Activated CD8-positive, alpha-beta memory T cell treated with anti-CD3 and anti-CD28 coated beads for 4 hours (primary cell): ENCODE measurements at places on chromosomes 4 and X.

GRCh38 chr4:140048419-140048995 is 105.5 kb downstream of the MAML3 start:
- no peak for DNase-seq

GRCh38 chr4:17142232-17142711 is 243.8 kb upstream of the LDB2 start:
- DNase-seq, result no peak

- DNase-seq, result no peak
These were observed 6.9 kb downstream of the PJA1 start for GRCh38 chrX:69158166-69158980.

DNA sequence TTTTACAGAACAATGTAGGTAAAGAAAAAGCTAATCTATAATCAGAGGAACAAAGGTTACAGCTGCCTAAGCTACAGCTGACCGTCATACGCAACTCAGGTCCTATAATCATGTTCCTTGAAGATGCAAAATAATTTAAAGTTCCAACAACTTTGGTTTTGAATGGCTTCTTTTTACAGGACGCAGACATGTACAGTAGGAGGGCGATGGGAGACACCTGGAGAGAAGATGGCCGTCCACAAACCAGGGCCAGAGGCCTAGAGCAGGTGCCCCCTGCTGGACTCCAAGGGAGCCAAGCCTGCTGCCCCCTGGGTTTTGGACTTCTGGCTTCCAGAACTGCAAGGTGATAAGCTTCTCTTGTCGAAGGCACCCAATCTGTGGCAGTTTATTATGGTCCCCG is 10.6 kb downstream of the HGFAC start:
- no peak for DNase-seq

- DNase-seq, result no peak
These were observed 201.3 kb downstream of the RBM46 start for GRCh38 chr4:154982187-154983047.

DNA sequence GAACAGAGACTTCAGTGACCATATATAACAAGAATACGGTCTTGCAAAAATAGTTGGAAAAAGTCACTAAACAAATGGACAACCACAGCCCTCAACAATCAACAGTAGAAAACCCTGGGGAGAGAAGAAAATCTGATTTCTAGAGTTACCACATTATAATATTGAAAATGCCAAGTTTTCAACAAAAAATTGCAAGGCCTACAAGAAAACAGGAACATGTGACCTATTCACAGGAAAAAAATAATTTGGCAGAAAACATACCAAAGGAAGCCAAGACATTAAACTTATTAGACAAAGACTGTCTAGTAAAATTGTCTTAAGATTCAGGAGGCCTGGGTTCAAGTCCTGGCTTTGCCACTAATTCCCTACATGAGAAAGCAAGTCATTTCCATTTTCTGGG is 64.7 kb downstream of the ARHGEF9 start:
- no peak for DNase-seq

DNA sequence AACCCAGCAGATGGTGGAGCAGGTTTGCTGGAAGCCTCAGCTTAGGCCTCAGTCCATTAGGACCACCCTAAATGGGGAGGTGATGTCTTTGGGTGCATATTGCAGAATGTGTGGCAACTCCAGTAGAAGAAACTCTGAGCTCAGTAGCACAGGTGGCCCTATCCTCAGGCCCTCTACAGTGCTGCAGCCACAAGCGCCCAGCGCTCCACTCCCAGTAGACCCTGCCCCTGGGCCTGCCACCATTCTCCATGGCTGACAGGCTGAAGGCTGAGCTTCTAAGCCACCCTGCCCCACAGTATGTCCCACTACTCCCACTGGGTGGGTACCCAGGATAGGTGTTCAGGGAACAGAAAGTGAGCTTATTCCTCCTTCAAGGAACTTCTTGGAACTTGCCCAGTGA is 162.8 kb upstream of the MAMLD1 start:
- no peak for DNase-seq

DNA sequence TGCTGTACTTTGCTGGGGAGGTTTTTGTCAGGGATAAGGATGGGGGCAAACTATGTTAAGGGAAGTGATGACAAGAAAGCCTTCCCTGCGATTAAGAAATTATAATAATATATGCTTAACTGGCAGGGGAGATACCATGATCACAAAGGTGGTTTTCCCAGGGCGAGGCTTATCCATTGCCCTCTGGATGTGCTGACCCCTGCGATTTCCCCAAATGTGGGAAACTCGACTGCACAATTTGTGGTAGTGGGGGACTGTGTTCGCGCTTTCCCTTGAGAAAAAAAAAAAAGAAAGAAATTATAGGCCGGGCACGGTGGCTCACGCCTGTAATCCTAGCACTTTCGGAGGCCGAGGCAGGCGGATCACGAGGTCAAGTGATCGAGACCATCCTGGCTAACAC is 24.5 kb downstream of the SLC25A43 start:
- no peak for DNase-seq

DNA sequence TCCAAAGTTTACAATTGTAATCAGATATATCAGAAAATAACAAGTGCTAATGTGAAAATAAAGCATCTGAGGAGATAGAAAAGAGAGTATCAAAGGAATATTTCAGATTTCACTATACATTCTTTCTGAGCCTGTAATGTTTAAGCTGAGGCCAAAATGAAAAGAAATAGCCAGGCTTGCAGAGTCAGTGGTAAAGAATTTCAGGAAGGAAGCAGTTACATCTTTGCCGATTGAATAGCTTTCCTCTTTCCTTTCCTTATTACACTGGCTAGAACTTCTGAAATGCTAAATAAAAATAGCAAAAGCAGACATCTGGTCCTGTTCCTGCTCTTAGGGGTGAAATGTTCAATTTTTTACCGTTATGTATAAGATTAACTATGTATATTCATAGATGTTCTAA is 1441.6 kb upstream of the PCDH7 start:
- DNase-seq, result no peak

DNA sequence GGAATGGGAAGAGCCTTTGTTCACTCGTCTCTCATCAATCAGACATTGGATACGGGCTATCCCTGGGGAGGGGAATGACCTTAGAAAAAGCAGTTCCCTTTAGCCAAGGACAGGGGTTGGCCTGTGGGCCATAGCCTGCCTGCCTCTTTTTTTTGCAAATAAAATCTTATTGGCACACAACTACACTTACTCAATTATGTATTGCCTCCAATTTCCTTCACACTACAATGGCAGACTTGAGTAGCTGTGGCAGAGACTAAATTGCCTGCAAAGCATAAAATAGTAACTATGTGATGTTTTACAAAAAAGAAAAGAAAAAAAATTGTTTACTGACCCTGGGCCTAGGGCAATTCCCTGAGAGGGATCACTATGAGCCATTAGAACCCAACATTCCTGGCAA is 23.4 kb downstream of the PPP1R2C start:
- DNase-seq, result no peak

DNA sequence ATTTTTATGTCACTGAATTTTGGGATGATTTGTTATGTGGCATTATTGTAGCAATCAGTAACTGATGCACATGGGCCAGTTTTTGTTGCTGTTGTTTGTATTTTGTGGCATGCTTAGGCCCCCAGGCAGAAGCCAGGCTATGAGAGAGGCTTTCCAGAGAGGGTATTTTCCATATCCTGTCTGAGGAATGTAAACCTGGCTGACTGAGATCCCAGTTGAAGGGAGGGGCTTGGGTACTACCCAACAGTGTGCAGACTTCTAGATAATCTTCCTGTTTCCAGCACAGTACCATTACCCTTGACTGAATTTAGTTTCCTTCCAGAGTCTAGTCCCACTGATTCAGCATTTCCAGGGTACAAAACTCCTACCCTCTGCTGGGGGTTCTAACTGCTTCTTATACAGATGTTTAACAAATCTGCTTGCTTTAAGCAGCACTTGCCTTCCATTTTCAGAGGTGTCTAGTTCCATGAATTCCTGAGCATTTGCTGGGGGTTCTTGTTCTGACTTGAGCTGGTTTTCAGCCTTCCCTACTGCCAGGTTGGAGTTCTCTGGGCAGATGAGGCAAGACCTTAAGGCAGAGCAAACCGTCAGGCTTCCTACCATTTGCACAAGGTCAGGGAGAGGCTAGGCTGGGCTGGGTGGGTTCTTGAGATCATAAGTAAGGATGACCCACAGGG is 104.7 kb upstream of the EGFL6 start:
- no peak for DNase-seq

- no peak for DNase-seq
These were observed 109.3 kb downstream of the ASB9 start for GRCh38 chrX:15160558-15161095.

DNA sequence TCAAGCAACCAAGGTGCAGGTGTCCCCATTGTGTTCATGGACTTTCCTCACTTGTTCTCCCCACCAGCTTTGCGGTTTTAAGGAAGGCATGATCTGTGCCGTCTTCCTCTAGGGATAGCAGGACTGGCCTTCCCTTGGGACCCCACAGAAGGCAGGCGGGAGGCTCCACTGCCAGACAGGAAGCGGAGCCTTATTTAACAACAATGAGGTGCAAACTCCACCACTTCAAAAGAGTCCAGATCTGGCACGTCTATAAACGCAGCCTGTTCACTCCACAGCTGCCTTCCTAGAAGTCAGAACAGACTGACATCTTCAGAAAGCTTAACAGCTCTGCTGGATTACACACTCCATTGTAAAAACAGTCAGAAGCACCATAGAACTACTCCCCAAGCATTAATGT is 1.7 kb upstream of the GPR143 start:
- no peak for DNase-seq

DNA sequence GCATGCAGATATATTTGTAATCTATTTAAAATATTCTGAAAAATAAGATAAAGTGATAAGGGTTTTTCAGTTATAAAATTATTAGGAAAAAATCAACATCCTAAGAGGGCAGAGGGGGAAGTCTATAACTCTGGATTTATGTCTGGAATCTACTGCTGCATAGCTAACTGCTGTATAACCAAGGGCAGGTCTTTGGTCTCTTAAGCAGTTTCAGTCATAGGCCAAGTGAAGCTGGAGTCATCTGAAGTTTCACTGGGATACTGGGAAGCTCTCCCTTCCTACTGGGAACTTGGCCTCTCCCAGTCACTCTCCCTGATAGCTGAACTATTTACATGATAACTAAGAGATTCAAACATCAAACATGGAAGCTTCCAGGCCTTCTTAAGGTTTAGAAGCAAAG is 1409.9 kb upstream of the PCDH7 start:
- DNase-seq, result no peak

DNA sequence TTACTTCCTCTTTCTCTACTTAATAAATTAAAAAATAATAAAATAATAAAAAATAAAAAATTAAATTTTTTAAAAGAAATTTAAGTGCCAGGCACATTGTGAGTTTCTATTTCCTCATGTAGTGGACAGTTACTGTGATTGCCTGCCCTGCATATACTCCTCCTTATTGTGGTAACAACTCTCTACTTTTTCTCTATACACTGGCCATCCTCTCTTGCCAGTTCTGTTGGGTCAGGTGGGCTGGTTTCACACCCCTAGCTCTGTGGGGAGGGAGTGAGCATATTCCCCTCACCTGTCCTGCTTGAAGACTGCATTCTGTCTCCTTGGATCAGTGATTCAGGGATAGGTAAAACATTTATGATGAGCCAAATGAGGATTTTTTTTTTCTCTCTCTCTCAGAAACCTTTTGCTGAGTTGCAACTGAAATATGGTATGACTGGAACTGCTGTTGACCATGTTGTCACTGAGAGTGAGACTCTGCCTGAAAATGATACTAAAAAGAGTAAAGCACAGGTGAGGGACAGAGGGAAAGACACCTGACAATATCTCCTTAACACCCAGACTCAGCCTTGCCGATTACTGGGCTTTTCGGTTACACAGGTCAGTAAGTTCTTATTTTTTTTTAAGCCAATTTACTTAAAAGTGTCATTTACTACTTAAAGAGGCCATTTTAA is 37.2 kb downstream of the CXXC4 start:
- DNase-seq, result no peak

DNA sequence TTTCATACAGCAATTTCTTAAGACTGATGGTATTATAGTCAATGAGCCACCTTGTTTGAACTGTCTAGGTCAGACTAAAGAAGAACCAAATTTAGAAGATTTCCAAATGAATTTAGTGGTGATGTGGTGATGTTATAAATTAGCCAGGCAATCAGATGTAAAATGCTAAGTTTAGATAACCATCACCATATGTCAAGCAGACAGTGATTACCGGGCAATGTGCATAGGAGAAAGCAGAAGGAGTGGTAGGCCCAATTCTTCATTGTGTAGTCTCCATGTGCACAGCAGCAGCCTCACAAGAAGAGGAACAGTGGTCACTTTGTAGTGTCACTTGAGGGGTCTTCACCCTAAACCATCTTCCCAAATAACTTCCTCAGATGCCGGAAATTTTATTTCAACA is 198.8 kb downstream of the ANTXR2 start:
- no peak for DNase-seq

GRCh38 chrX:106802388-106803275 is at the start of gene TBC1D8B:
TSS of gene TBC1D8B (plus strand) at chrX:106802673. CDS start at chrX:106802854, 181 bp downstream.
- peak; percentile 1 for DNase-seq

DNA sequence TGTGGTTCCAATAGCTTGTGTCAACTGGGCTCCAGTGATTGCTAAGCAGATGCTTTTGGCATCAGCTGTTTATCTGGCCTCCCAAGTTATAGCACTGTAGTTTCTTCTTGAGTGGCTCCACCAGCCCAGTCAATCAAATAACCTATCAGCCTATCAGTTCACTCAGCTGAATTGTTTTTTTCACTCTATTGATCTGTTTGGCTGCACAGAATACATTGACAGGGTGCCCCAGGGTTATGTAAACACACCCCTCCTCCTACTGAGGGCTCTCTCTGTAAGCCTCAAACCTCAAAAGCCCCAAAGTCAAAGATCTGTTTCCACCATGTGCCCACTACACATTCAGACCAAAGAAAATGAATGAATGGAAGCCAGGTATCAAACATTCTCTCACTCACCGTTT is 214.0 kb downstream of the HS6ST2 start:
- no peak for DNase-seq
